Cerebellar cortex (tissue), 1 donor: ENCODE measurements at places on chromosomes 1 and 21.

- no peak for DNase-seq
Observed at GRCh38 chr1:178946855-178947676, 76.2 kb upstream of the ANGPTL1 start.

GRCh38 chr1:172906778-172907592 lies 143.8 kb downstream of the TNFSF18 start:
- DNase-seq: no peak

DNA sequence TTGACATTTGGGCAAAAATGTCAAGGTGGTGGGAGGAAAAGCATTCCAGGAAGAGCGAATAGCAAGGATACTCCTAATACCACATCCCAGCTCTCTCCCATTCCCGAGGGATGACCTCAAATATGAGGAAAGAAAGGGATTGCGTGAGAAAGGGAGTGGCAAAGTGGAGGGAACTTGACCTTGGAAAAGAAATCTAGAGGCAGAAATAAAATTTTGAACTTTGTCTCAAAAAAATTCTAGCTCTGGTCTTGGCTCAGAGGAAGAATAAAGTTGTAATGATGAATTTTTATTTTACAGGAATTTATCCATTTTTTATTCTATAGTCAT lies 127.8 kb downstream of the TBX19 start:
- DNase-seq: no peak

GRCh38 chr1:207744000-207744534 lies 7.8 kb upstream of the CD46 start:
- DNase-seq: no peak

DNA sequence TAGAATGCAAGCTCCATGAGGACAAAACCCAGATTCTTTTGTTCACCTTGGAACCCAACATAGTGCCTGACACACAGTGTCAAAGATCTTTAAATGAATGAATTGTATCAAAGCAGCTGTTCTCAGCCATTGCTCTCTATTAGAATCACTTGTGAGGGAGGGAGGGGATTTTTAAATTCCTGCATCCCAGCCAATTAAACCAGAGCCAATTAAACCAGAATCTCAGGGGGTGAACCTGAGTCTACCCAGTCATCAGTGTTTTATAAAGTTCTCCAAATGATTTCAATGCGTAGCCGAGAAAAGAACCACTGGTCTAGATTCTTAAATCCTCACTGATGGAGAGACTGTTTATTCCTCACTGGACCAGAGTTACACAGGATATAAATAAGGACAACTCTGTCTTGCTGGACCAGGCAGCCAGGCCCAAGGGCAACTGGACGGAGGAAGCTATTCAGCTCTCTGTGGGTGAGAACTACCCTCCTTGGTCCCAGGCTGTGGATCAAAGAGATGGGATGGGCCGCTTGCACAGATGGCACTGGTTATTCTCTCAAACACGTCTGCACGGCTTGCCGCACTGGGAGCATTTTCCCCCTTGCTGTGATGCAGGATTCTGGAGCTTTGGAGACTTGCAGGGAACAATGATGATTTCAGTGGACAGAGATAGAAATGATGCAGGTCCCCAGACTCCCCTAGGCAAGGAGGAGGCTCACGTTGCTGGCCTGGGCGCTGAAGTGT lies 20.0 kb upstream of the CDCA8 start:
- DNase-seq: no peak
